Fibroblast of skin of right biceps (primary cell): ENCODE measurements at places on chromosomes 7 and 10.

DNA sequence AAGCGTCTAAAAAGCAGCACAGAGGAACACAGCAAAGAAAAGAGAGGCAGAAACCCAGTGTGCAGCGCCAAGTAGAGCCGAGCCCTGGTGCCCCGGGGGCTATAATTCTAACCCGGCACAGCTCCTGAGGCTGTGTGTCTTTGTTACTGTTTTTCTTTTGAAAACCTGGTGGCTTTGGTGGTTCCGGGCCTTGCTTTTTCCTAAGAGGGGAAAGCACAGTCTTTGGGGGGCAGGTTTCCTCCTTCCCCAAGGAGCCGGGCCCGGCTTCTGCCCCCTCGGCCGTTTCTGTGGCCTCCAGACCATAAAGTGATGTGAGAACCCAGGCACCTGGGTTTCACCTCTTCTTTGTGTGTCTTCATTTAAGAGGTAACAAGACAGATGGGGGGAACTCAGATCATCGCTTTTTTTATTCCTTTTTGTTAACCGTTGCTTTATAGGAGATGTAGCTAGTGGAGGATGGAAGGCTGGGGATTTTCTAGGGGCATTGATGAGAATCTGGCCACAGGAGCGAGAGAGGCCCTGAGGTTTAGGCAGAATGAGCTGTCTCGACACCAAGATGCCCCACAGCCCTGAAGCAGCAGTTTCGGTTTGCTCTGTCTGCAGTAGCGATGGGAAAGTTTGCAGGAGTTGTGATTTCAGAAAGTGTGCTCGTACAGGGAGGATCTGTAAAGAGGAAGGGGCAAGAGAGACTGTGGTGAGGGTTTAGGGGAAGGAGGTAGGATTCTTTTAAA lies 367.8 kb upstream of the GALNT17 start:
- no peak for DNase-seq

DNA sequence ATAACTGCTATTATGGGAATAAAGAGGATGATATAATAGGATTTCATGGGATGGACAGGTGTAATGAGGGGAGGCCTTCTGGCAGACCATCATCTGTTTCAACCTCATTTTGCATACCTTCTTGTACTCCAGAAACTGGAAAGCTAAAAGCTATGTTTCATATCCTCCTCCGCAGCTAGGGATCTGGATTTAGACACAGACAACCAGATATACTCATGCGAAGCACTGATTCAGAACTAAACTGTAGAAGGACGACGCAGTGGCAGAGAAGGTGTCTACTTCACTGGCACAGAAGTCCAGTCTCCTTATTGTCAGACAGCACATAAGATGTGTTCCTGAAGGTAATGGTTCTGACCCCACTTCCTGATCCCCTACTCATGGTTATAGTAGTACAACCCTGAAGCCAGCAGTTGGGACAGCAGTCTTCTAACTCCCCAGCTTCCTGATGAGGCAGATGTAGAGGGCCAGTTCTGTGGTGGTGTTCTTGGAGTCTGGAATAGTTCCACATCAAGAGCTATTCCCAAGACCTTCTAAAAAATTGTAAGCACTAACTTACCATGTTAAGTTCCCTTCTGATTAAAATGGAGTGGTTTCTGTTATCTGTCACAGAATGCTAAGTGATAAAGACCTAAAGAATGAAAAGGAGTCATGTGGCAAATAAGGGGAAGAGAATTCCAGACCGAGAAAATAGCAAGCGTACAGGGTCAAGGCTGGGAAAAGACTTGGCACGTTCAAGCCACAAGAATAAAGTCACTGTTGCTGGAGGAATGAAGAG lies 550.3 kb downstream of the GRM8 start:
- peak; percentile 68 for DNase-seq

GRCh38 chr10:69537449-69537848 lies 35.8 kb downstream of the NEUROG3 start:
- no peak for DNase-seq

GRCh38 chr10:119654540-119654939 lies 3.4 kb downstream of the BAG3 start:
- DNase-seq: no peak

DNA sequence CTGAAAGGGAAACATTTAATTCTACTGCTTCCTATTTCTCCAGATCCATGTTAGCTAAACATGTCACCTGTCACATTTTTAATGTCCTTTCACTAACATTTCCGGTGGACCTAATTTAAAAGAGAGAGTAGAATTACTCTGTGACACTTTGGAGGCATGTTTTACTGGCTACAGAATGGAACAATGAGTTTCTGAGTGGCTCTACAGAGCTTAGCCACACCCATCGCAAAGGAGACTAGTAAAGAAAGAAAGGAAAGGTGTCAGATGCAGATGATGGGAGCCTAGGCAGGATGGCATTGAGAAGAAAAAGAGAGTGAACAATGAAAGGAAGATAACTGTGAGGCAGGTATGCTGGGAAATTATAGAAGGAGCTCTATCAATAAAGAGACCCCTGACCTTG lies 35.9 kb downstream of the NDUFB2 start:
- no peak for DNase-seq

- DNase-seq: no peak
Observed at GRCh38 chr7:20464891-20465290, 134.2 kb downstream of the ITGB8 start.

DNA sequence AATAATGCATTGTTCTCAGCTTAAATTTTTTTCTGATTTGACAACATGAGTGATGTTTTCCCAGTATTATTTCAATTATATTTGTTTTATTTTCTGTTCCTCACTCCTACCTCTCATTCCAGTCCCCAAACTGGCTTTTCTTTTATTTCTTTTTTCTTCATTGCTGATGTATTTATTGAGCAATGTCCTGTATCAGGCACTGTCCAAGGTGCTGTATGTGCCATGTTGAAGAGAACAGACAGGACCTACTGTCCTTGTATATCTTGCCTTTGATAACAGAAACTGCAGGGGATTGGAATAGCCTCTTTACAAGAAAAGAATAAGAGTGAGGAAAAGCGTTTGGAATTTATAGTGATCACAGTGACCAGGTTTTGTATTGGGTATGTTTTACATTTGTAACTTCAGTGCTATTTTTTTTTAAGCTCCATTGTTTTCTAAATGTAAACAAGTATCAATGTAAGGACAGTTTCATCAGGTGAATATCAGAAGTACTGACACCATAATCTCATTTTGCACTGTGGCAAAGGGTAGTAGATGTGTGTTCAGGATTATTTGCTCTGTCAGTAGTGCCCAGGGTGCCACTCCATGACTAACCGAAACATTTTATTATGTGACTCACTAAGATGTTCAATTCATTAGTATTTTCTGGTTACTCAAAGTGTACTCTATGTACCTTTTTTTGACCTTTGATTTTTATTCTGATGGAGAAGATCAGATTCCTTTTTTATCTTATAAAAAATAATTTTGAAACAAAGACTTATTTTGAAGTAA lies 15.6 kb upstream of the CLDN12 start:
- DNase-seq: peak; percentile 33

DNA sequence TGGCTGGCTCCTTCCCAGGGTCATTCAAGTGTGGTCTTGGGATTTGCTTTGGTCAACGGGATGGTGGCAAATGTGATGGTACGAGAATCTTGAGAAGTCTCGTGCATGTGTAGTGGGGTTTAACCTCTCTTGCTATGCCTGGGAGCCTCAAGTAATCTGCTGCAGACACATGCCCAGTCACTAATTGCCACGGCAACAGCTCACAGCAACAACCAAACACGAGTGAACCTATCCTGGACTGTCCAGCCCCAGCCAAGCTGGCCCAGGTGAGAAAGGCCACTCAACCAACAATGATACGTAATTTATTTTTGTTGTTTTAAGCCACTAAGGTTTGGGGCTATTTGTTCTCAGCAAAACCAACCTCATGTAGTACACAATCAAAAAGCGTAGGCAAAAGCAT lies 38.1 kb upstream of the DDC start:
- no peak for DNase-seq

DNA sequence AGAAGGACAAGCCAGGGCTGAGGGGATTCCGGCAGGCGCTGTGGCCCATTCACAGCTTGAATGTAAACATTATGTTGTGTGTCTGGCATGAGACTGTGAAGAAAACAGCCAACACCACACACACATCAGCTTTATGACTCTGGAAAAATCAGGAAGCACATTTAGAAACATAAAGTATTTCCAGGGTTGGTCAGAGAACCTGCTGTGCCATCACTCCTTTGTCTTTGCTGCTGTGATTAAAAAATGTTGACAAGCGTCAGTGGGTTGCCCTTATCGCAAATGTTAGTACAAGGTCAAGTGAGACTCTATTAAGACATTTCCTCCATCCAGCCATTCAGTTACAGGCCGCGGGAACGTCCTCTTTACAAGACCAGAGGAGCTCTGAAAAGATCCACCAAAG lies 95.4 kb downstream of the TAX1BP1 start:
- no peak for DNase-seq

GRCh38 chr7:151119055-151119415 lies 32.8 kb downstream of the AGAP3 start:
- DNase-seq: no peak

GRCh38 chr7:128879461-128879938 lies 16.8 kb downstream of the ATP6V1F start:
- DNase-seq: no peak

GRCh38 chr7:100859856-100860255 lies 7.3 kb upstream of the TRIP6 start:
- DNase-seq: no peak

- no peak for DNase-seq
Observed at GRCh38 chr7:153010416-153010815, 250.9 kb downstream of the ACTR3B start.

DNA sequence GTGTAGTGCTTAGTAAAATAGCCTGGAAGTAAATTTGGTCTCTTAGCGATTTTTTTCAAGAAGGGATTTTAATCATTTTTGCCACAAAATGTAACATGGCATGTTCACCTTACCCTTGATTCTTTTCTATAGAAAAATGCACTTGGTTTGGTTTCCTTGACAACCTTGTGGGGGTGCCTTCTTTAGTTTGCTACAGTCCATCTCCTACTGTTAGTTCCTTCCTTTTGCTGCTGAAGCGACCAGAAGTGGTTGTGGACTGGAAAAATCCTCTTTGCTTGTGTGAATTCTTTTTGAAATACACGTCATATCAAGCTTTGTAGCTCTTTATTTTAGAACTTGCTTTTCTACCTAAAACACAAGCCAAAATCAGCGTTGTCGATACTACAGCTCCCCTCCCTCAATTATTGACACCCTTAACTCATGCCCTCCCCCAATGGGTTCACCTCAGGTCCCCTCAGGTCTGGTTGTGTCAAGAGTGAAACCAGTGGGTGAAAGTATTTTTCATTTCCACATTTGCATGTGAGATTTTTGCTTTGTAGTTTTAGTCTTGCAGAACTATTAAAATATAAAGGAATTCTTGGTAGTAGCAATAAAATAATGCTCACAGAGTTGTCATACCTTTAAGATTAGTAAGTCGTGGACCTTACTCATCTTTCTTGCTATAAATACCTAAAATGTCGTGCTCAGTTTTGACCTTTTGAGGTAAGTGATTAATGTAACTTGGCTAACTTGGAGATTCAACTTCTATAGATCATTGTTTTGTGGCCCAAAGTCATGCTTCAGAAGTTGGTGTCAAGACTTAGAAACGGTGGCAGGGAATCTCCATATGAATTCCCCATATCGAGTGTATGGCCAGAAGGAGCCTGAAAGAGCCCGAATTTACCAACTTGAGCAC lies 1.5 kb downstream of the ACTR3B start:
- peak; percentile 77 for DNase-seq
